ENCODE measurements at places on chromosomes 11 and 22. TPM values are rescaled to one million over a fixed set of nuclear protein-coding genes. Genes with fewer than 3 reads are reported as not detected.

GRCh38 chr11:121551463-121551862, 98.7 kb upstream of the SORL1-AS1 start:
- H3K36me3 ChIP-seq: peaks cover 43% of the 10 kb centered on the region
- no peak overlapping the region for H3K4me3 ChIP-seq
- no peaks in the 10 kb centered on the region for H3K4me1 ChIP-seq

DNA sequence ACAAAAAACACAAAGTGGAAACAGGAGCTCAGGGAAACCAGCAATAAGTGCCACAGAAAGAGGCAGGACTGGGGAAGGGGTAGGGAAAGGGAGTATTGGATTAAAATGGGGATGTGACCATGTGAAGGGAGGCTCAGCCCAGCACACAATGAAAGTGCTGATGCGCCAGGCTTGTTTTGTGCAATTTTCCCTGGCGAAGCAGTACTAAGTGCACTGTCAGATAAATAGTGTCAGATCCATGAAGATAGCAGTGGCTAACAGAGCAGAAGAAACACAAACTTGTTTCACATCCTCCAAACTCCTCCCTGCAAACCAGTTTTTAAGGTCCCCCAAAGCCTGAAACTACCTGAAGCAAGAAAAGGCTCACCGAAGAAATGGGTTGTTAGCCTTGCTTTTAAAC, 50.7 kb upstream of the RAPSN start:
- peaks cover 8% of the 10 kb centered on the region for H3K36me3 ChIP-seq
- DNase-seq: no peak
- H3K27ac ChIP-seq: no peak overlapping the region
- H3K27me3 ChIP-seq: no peaks in the 10 kb centered on the region
- peaks cover 3% of the 10 kb centered on the region for H3K4me1 ChIP-seq

DNA sequence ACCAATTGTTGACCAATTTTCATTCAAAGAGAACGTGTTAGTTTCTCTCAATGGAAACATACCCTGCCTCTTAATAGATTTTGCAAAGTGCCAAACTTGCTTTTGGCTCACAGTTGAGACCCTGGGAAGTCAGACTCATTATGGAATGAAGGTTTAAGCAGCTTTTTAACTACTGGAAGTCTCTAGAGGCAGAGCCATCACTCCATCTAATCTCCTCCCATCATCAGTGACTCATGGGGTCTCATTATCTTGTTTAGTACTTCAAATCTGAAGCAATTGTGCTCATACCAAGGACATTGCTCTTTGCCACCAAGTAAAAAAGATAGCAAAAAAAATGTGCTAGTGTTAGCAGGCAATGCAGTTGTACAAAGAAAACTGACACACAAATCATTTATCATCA, 537.1 kb upstream of the LRRC4C start:
- H3K4me1 ChIP-seq: no peaks in the 10 kb centered on the region
- H3K4me3 ChIP-seq: no peak overlapping the region
- DNase-seq: no peak
- H3K36me3 ChIP-seq: no peaks in the 10 kb centered on the region
- H3K27ac ChIP-seq: no peak overlapping the region
- no peaks in the 10 kb centered on the region for H3K27me3 ChIP-seq

DNA sequence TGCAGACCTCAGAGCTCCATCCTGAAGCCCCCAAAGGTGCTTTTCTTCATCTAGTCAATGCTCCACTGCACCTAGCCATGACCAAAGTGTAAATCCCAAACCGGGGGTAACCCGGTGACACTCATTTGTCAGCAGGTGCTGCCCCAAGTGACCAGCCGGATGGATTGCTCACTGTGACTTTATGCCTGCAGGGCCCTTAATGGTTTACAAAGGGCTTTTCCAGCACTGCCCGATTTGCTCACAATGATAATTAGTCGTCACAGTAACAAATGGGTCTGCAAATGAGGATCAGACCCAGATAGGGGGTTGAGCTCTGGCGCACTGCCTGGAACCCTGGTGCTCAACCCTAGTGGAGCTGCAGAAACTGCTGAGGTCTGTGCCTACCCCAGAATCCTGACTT, 45.7 kb upstream of the CD5 start:
- no peak overlapping the region for H3K4me3 ChIP-seq
- H3K4me1 ChIP-seq: no peaks in the 10 kb centered on the region
- H3K27me3 ChIP-seq: no peaks in the 10 kb centered on the region
- no peak overlapping the region for H3K27ac ChIP-seq
- H3K36me3 ChIP-seq: no peaks in the 10 kb centered on the region

GRCh38 chr11:3933165-3933628, 77.7 kb downstream of the STIM1 start:
- no peak overlapping the region for H3K4me3 ChIP-seq
- no peaks in the 10 kb centered on the region for H3K4me1 ChIP-seq
- H3K36me3 ChIP-seq: no peaks in the 10 kb centered on the region
- no peak for DNase-seq
- H3K27me3 ChIP-seq: no peaks in the 10 kb centered on the region
- no peak overlapping the region for H3K27ac ChIP-seq

- no peak overlapping the region for H3K4me3 ChIP-seq
- H3K4me1 ChIP-seq: no peaks in the 10 kb centered on the region
- no peak overlapping the region for H3K27ac ChIP-seq
- H3K27me3 ChIP-seq: no peaks in the 10 kb centered on the region
Observed at GRCh38 chr22:35148866-35149548, 83.0 kb downstream of the ISX start.

- H3K4me3 ChIP-seq: peak overlapping the region; percentile 97
- no peak overlapping the region for H3K27ac ChIP-seq
- peaks cover 21% of the 10 kb centered on the region for H3K4me1 ChIP-seq
- H3K27me3 ChIP-seq: no peaks in the 10 kb centered on the region
- H3K36me3 ChIP-seq: peaks cover 36% of the 10 kb centered on the region
- DNase-seq: no peak
Observed at GRCh38 chr11:119423509-119424254, 710 bp upstream of the THY1 start.

Gene ADAMTS8
- total RNA-seq: 5.0 TPM

Gene BACE1
- total RNA-seq: 10.2 TPM

Gene OR4A16
- total RNA-seq: not detected
